Activated CD4-positive, alpha-beta T cell treated with anti-CD3 and anti-CD28 coated beads for 48 hours (primary cell): ENCODE measurements at places on chromosomes 12 and 14.

DNA sequence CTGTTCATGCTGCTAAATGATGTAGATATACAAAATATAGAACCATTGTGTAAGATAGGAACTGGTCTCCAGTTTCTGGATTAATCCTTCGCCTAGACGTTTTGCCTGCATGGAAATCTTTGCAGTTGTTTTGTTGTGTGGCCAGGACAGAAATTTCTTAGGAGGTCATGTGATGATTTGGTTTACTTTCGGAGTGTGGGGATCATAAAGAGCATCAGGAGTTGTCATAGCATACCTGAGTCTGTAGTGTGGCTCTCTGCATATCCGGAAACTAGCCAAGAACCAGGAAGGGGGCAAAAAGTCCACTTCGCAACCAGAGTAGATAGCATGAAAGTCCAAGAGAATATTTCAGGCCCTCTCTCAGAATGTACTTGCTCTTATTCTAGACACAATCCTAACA, 3.1 kb downstream of the SAMD4A start:
- DNase-seq, result no peak

- DNase-seq, result no peak
Observed at GRCh38 chr12:76035045-76035444, 3.5 kb upstream of the PHLDA1 start.

GRCh38 chr14:93234798-93235197, 27.7 kb downstream of the UBR7 start:
- no peak for DNase-seq

GRCh38 chr14:66507181-66507721, 696 bp upstream of the GPHN start:
- DNase-seq, result peak; percentile 54

DNA sequence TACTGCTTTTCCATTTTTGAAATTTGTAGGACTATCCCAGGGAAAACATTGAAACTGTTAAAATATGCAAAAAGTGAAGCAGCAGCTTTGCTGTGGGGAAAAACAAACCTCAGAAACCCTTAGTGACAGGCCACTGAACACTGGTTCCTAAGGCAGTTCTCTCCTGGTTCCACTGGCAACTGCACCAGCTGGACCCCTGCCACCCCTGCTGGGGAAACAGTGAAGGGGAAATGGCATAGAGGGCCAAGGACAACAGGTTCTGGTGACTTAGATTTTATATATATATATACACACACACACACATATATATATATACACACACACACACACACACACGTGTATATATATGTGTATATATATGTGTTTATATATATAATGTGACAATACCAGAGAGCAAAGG, 16.2 kb upstream of the KRT7 start:
- DNase-seq, result no peak

DNA sequence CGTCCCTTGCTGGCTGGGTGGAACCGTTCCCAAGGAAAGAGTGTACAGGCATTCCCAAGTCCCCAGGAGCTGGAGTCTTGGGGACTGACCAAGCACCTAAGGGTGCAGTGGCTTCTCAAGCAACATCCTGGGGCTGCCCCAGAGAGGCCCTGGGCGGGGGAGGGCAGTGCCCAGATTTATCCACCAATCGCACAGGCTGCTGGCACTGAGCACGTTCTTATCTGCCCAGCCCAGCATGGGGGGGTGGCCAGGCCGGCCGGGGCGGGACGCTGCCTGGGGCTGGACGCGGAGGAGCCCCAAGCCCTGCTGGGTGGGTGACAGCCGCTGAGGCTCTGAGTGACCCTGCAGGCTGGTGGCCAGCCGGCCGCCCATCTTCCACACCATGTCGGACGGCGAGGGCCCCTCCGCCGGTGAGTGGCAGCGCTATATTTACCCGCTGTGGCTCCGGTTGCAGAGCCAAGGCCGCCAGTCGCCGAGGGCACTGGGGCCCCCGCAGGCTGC, 53.4 kb downstream of the CYP46A1 start:
- DNase-seq, result no peak

GRCh38 chr14:89983375-89983774, 27.6 kb downstream of the TDP1 start:
- DNase-seq, result no peak

DNA sequence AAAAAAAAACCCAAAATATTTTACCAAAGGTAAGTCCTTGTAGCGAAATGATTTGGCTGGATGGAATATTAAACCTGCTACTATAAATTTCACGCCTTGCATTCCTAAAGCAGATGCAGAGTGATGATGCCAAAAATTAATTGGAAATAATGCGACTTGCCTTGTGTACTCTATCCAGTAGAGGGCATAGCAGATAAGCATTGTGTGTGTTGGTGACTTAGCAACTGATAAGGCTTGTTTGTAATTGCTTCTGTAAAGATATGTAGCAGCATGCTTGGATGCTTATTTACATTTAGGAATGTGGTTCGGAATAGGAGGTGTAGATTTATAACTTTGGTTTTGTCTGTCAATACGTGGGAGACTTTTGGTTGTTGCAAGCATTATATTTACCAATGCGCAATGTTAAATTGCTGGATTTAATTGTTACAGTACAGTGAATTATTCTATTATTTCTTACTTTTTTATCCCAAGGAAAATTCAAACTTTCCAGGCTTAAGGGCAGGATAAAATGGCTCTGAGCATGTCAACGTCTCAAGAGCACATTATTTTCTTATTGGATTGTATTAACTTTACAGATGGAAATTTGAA, 80.5 kb downstream of the TMEM260 start:
- DNase-seq, result no peak

GRCh38 chr12:8951744-8952143, 2.3 kb upstream of the M6PR start:
- peak; percentile 26 for DNase-seq

DNA sequence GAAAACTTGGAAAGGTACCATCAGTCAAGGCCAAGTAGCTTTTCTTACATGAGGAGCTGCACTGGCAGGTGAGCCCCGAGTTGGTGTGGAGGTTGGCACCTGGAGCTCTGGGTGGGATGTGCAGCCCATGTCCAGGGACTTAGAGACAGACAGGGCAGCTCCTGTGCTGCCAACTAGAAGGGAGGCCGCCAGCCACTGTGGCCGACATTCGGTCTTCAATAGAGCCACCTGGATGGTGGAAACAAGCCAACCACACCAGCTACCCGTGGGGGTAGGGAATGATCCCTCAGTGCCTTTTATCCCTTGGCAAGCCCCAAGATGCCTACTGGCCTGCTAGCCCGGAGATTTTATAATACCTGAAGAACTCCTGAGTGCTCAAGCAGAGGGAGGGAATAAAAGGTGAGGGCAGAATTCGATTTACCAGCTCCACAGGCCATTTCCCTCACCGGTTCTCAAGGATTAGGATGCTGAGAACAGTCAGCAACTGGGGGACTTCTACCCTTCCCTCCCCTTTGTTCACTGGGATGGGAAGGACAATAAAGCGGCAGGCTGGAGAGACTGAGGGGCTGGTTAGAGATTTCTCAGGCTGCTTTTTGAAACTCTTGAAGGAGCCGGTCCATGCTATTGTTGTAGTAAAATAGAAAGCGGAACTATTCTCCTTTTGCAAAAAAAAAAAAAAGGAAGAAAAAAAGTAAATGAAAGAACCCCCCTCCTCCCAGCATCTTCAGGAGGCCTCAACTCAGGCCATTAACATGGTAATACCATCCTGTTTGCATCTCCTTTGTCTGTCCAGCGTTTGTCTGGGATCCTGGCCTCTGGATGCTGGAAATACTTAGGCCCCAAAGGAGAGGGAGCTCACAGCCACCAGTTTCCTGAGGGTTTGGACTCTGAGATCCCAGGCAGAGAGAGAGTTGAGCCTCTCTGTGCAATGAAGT, 321.6 kb downstream of the ZFP36L1 start:
- DNase-seq, result no peak

DNA sequence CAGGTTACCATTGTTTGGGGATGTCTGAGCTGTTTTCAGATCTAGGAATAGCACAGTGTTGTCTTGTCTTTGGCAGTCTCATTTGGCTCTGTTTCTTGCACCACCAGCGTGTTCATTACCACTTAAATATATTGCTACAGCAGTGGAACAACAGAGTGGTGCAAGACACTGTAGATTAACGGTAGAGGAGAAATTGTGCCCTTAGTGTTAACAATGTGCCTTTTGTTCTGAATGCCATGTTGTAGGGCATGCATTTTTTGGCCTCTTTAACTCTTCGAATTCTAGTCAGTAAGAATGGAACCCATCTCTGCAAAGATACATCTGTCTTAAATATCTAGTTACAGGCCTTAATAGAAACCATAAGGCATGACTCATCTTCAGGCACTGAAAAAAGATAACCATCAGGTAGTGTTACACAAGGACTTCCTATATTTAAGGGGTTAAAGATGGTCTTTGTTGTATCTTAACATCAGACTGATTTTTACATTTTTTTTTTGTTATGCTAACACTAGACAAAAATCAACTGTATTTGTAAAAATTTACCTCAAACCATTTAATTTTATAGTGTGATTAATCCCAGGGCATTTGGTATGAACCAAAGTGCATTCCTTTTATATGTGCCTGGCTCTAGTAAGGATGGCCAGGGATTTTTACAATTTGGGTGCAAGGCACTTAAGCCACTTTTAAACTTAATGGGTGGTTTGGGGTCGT, 12.9 kb downstream of the DYRK2 start:
- no peak for DNase-seq

GRCh38 chr12:108296945-108297344, 42.2 kb downstream of the CMKLR1 start:
- DNase-seq, result no peak

- peak; percentile 97 for DNase-seq
Observed at GRCh38 chr12:49967042-49967776, 5.5 kb downstream of the AQP5 start.

DNA sequence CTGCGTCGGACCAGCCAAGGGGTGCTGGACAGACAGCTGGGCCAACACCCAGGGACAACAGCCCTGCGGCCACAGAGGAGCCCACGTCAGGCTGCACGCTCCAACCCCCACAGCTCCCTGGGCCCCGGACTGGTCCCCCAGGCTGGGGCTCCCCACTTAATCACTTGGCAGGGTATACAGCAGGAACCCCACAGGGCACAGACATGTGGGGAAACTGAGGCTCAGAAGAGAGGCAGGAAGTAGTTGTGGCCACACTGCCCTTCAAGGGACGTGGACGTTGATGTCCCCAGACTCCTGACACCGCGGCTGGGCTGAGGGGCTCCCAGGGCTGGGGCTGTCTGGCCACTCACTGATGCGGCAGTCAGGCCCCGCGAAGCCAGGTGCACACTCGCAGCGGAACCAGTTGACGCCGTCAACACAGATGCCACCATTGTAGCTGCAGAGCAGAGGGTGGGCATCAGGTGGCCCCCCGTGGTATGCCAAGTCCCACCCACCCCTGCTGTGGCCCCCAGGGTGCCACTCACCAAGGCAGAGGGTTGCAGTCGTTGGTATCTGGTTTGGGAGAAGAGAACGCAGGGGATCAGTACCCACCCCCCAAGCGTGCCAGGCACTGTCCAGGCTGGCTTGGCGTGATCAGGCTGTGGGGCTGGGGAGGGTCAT, 21.5 kb downstream of the JAG2 start:
- no peak for DNase-seq

DNA sequence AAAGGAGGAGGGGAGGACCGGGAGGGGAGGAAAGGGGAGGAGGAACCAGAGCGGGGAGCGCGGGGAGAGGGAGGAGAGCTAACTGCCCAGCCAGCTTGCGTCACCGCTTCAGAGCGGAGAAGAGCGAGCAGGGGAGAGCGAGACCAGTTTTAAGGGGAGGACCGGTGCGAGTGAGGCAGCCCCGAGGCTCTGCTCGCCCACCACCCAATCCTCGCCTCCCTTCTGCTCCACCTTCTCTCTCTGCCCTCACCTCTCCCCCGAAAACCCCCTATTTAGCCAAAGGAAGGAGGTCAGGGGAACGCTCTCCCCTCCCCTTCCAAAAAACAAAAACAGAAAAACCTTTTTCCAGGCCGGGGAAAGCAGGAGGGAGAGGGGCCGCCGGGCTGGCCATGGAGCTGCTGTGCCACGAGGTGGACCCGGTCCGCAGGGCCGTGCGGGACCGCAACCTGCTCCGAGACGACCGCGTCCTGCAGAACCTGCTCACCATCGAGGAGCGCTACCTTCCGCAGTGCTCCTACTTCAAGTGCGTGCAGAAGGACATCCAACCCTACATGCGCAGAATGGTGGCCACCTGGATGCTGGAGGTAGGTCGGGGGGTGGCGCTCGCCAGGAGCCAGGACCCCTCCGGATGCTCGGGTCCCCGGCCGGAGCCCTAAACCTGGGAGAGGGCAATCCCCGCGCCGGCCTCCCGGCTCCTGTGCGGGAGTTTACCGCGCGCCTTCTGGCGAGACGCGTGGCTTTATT, at the start of gene CCND2:
Gene CCND2 (plus strand): TSS at position 111 of the 744 bp plus-strand sequence. CDS start 279 bp downstream, at position 390.
- peak; percentile 89 for DNase-seq

DNA sequence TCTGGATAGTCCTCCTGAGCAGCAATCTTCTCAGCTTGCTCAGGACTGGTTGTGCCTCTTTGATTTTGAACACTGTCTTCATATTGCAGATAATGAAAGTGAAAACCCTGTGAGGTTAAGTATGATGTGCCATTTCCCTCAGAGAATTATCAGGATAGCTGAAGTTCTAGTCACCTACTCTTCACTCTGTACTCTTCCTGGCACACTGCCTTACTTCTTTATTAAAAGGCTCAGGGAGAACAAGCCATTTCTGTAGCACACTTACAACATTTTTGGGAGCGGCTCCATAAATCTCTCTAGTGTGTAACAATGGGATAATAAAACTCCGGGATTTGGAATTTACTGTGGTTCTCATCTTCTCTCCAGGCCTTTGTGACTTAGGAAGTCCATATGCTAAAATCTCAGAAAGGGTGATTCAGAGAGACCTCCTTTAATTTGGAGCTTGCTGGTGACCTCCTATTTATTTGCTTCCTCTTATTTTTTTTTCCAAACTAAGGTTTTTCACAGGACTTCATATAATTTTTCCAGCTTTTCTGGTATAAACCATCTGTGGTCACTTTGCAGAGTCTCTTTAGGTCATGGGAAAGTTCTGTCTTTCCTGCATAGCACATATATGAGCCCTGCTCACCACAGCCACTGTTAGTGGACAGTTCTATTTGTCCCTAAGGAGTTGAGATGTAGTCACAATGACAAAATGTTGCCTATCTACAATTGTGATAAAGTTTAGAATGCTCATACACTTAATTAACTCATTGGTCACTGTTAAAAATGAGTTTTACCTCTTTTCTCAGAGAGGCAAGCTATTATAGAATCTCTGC, 53.5 kb upstream of the LDHB start:
- DNase-seq, result no peak

- no peak for DNase-seq
Observed at GRCh38 chr12:81542065-81543010, 216.8 kb downstream of the PPFIA2 start.

- no peak for DNase-seq
Observed at GRCh38 chr14:75909630-75910029, 72.2 kb downstream of the TGFB3 start.

DNA sequence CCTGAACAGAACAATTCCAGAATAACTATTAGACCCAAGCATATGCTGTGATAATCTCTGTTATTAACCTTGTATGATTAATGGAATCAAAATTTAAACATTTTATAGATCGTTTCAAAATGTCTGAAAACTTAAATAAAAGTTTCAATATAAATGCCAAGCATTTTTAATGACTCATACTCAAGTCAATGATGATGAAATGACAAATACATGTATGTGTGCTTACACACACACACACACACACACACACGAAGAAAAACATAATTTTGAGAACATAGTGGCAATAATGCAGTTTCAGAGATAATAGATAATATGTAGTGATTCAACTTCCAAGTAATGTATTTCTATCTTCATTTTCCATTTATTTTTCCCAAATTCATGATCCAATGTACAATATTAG, 384.9 kb upstream of the FOXG1 start:
- no peak for DNase-seq
